ENCODE measurements at places on chromosomes 1 and 21.

DNA sequence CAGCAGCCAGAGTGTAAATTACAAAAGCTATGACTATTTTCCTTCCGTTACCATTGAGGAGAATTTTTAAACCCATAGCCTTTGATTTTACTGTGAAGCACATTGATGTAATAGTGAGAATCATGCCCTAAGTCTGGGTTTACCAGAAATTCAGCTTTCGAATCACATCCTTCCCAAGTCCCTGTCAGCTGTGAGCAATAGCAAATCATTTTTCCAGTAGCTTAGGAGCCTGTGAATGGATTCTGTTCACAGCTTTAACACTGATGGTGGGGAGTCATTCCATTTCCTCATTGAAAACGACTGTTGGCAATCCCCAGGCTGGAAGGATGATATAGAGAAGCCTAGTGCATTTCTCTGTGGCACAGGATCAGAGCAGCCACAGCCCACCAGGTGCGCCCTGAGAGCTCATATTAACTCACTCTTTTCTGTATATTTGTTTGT lies 82.2 kb upstream of the C1orf105 start:
- DNase-seq = no peak

DNA sequence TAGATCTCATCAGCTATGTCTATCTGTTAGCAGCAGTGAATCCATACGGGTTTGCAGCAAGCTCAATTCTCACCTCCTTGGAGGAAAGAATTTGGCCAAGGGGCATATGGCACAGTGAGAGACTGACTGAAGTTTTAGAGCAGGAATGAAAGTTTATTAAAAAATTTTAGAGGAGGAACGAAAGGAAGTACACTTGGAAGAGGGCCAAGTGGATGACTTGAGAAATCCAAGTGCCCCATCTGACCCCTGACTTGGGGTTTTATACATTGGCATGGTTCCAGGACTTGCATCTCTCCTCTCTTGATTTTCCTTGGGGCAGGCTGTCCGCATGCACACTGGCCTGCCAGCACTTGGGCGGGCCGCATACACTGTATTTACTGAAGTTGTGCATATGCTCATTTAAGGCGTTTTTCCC lies 9.2 kb upstream of the OSBPL9 start:
- DNase-seq = no peak

- DNase-seq = no peak
Measured at GRCh38 chr1:216542263-216542662, 119.0 kb upstream of the USH2A start.

GRCh38 chr1:16032388-16033102 lies 10.7 kb downstream of the CLCNKA start:
- DNase-seq = peak; percentile 82

DNA sequence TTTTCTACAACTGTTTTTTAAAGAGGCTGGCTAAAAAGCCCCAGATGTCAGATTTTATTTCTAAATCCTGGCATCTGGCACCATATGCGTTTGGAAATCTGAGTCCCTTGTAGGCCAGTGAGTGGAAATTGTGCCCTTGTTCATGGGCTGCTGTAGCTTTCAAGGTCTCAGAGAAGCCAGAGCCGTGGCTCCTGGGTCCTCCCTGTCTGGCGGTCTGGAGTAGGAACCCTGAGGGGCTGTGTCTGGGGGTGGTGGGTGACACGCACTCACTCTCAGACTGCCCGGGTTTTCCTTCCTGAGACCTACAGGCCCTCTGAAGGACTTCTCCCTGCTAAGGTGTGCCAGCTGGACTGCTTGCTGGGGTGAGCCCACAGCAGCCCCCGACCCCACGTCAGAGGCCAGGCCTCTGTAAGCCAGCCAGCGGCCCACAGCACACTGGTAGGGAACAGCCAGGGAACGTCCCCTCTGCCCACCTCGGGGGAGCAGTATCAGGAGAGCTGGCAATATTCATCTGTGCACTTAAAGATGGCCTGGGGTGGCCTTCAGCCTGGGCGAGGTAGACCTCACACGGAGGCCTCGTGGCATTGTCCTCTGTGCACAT lies 151.5 kb downstream of the PEX14 start:
- no peak for DNase-seq

- no peak for DNase-seq
Measured at GRCh38 chr1:32539584-32540571, 651 bp downstream of the ZBTB8A start.

- no peak for DNase-seq
Measured at GRCh38 chr1:184143449-184143848, 91.9 kb downstream of the TSEN15 start.

- DNase-seq = no peak
Measured at GRCh38 chr1:189350983-189351616, 1126.6 kb downstream of the BRINP3 start.

DNA sequence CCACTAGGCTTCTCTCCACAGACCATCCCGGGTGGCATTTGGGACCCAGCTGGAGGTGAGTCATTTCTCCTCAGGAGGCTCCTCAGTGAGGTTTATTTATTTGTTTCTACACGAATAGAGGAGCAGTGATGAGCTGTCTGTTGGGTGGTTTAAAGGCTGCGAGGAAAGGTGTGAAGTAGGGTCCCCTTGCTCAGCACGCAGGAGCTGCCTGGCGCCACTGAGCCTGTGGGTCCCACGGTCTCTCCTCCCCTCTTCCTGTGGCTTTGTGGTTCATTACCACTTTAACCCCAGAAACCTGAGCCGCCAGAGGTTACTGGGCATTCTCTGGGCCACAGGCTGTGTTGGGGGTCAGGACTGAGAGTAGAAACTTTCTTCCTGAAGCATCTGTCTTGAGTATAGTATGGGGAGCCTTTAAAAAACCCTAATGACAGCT lies 39.9 kb downstream of the IL6R start:
- no peak for DNase-seq

DNA sequence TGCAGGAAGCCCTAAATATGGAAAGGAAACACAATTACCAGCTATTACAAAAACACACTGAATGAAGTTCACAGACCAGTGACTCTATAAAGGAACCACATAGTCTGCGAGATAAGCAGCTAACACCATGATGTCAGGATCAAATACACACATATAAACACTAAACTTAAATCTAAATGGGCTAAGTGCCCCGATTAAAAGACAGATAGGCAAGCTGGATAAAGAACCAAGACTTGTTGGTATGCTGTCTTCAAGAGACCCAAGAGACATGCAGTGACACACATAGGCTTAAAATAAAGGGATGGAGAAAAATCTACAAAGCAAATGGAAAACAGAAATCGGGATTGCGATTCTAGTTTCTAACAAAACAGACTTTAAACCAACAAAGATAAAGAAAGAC lies 121.9 kb downstream of the SLC5A9 start:
- DNase-seq = no peak

GRCh38 chr1:239803781-239804180 lies 287.9 kb upstream of the FMN2 start:
- no peak for DNase-seq

- DNase-seq = peak; percentile 48
Measured at GRCh38 chr1:246450611-246451251, 56.3 kb downstream of the SMYD3 start.

DNA sequence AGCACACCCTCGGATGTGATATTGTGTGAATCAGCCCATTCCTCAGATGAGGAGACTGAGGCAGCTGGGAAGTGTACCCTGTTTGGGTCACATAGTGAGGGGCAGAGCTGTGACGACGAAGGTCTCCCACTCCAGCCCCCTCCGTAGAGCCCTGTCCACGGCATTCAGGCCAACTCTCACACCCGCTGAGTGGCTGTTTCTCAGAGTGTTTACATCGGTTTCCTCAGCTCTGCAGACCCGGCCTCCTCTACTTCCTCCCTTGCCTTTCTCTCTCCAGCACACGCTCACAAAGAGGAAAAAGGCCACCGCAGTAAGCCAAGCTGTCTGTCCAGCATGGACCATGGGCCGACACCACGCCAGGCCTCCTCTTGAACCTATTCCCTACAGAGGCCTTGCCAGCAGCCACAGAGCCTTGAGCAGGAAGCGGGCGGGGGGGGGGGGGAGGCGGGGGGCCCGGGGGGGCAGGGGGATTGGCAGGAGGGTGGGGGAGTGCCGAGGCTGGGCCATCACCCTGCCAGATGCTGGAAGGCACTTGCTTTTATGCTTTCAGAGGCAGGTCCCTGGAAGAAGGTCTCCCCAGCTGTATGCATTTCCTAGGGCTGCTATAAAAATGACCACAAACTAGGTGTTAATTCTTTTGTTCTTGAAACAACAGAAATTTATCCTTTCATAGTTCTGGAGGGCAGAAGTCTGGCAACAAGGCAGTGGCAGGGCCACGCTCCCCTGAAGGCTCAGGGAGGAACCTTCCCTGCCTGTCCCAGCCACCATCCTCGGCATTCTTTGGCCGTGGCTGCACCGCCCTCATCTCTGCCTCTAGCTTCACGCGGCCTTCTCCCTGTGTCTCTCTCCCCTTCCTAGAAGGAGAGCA lies 178.4 kb downstream of the PSMG1 start:
- no peak for DNase-seq

DNA sequence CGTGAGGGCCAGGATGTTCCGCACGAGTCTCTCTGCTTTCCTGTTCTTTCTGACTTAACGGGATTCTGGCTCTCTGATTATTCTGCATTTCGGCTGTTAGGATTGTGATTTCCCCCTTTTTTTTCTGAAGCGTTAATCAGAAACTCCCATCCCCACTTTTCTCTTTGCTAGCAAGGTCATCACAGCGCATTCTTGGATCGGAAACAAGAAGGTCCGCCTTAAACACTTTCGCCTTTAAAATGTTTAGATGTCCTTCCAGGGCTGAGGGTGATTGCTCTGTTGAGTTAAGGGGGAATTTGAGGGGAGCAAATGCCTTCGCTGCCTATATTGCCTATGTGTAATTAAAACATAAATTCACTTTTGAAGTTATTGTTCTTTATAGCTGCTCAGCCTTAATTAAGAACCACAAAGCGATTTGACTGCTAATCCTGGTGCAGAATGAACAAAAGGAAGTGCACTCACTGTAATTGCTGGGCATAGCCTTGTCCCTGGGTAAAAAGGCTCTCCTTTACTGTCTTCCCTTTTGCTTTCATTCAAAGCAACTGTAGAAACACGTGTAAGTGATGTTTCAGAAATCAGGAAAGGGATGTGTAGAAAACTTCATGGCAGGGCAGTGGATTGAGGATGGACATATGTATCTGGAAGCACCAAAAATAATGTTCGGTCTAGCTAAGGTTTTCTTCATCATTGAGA lies 1.2 kb downstream of the LAMC1 start:
- no peak for DNase-seq

DNA sequence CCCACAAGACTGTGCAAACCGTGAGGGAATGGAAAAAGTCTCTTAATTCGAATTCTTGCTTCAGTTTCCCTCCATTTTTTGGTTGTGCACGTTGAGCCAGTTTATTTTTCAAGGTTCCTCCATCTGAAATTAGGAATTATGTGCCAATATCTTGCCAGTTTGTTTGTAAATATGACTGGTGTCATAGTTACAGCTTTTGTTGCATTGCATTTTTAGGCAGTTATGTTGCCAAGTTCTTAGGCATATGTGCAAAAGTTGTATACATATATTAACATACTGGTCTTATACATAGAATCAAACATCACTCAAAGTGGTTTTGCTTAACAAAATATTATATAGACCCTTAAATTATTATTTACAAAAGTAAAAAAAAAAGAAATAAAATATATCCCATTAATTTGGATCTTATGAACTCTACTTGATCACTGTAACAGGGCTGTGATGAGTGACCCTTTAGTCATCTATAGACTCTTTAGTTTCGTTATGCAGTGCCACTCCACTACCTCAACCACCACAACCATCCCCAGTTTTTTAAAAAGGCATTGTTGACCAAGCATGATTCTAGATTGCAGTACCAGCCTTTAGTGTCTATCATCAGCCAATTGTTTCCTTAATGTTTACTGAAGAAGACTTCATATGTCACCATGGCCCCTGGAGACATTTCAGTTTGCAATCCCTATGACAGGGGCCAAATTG lies 20.9 kb upstream of the DYNLT5 start:
- no peak for DNase-seq

DNA sequence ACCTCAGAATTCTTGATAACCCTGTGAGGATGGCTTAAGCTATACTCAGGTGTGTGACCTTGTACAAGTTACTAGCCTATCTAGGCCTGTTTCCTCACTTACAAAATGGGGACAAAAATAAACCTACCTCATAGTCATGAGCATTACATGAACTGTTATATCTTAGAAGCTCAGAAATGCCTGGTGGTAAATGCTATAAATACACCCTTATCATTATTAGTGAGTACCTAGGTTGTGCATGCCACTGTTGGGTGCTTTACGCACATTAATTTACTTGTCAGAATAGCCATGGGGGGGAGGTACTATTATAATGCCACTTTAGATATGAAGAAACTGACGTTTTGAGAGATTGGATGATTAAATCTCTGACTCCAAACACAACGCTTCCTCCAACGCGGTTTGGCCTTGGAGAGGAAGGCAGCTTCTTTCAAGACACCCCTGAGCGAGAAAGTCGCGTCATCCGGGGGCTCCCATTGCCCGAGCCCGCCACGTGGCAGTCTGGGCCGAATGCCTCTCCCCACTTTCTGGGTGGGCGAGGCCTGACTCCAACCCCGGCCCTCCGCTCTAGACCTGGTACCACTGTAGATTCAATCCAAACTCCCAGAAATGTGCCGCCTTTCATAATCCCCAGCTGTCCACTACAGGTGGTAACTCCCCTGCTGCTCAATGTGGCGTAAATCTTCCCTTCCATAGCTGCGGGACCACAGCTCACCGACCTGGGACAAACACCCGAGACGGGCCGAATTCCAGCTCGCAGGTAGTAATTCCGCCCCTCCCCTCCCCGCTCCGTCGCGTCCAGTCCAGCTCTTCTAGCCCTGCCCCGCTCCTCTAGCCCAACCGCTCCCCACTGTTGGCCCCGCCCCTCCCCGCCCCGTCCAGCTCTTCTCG lies 771 bp upstream of the RAD54L start:
- DNase-seq = no peak

DNA sequence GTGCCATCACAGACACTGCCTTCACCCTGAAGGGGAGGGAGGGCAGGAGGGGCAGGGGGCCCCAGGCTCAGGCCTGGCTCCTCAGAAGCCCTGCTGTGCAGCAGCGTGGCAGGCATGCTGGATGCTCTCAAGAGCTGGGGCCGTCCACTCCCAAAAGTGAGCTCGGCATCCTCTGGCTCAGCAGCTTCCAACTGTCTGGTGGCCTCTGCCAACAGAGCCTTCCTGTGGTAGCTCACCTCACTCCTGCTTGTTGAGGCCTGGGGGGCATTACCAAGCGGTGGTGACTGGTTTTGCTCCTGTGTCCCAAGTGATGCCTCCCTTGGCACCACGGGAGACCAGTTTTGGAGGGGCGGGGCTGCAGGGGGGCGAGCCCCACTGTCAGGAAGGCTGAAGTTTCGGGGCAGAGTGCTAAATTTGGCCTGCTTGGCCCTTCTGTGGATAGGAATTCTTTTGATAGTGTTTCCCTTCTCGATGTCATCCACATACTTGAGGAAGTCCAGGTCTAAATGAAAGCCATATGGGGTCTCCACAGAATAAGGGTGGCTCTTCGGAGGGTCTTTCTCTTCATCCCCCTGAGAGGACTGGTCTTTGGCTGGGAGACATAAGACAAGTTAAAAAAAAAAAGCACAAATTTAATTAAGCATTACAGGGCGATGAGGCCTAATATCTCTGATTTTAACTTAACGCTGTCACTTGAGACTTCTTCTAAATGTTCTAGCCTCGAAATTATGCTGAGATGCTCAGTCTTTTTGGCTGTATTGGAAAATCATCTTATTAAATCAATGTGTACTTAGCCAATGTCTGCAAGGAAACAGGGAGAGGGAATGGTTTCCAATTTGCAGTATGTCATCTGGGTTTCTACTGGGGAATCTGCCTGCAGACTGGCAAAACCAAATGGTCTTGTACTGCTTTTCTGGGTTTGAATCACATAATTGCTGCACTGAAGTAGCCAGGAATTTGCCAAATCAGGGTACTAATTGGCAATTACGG lies 44.4 kb downstream of the KANK4 start:
- no peak for DNase-seq
